Inflammatory macrophage (primary cell): ENCODE measurements at places on chromosomes 5 and 9.

DNA sequence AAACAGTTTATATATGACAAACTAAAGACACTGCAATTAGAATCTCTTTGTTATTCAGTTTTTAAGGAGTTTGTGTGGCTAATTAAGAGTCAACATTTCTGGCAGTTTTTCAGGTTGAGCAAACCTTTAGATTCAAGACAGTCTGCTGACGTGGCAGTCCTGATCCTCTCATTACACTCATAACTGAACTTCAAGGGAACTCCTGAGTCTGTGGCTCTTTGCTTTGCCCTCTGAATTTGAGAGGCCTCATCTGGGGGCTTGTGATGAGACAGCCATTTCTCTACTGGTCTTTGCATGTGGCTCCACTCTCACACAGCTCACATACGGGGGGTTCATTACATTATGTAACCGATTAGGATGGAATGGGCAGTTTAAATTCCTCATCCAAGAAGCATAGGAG is 182.9 kb upstream of the MEF2C start:
- DNase-seq = no peak

- DNase-seq = no peak
These were observed 194 bp upstream of the RXFP3 start for GRCh38 chr5:33936004-33936380.

DNA sequence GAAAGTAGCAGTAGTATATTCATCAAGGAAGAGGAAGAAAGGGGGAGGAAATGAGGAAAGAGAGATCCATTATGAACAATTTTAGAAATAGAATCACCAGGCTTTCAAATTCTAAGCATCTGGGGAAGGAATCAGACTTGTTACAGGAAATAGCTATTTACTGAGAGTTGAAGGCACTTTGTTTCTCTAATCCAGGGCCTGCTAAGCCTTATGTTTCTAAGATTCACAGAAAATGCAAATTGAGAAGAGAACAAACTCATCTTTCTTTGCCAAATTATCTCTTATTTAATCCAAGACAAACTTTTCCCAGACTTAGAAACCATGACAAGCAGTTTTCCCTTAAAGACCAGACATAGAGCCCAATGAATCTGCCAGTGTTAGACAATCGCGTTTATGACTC is 528.0 kb upstream of the NMUR2 start:
- DNase-seq = no peak

DNA sequence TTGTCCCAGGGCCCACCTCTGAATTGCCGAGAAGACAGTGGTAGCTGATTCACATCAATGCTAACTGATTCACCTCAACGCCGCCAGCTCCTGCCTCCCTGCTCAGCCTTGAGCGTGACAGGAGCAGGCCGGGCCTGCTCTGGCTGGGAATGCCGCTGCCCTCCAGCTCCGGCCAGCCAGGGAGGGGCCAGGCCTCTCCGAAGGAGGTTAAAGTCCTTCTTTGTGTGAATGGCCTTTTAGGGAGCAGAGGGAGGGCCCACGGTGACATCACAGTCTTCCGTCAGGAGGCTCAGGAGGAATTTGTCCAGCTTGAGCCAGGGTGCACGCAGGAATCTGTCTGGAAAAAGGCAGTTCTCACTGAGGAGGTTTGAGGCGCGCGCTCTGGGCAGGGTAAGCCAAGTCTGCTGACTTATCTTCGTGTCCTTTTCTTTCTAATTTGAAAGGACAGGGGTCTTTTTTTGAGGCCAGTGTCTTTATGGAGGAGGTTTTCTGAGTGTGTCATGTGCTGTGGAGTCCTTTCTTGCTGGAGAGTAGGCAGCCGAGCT is 82.7 kb downstream of the C9orf152 start:
- DNase-seq = no peak

- DNase-seq = no peak
These were observed 15.5 kb downstream of the ACER2 start for GRCh38 chr9:19424176-19424779.

DNA sequence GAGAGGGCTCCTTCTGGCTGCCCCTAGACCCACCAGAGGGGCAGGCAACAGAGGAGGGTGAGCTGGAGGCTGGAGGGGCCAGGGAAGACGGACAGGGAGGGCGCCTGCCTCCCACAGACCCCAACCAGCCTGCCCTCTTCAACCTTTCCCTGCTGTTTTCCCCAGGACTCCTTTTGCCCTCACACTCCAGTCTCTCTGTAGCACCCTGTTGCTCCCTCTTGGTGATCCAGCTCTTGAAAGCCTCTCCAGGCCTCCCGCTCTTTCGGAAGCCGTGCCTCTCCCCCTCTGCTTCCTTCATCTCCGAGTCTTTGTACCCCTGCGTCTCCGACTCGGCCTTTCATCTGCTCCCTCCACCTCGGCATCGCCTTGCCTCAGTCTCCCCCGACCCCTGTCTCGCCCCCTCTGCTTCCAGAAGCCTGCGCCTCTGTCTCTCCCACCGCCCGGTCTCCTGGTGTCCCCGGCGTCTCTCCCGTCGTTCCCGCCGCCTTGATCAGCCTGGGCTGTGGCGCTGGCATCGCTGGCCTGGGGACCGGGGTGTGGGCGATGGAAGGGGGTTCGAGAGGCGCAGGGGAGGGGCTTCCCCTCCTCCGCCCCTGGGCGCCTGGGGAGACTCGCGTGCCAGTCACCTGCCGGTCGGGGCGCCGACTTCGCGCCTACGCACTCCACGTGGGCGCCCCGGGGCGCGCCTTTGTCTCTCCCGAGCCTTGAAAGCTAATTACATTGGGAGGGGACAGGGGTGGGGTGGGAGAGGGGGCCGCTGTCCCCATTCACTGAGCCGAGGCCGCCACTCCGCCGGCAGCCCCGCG is 5.3 kb upstream of the PRDM12 start:
- DNase-seq = no peak

DNA sequence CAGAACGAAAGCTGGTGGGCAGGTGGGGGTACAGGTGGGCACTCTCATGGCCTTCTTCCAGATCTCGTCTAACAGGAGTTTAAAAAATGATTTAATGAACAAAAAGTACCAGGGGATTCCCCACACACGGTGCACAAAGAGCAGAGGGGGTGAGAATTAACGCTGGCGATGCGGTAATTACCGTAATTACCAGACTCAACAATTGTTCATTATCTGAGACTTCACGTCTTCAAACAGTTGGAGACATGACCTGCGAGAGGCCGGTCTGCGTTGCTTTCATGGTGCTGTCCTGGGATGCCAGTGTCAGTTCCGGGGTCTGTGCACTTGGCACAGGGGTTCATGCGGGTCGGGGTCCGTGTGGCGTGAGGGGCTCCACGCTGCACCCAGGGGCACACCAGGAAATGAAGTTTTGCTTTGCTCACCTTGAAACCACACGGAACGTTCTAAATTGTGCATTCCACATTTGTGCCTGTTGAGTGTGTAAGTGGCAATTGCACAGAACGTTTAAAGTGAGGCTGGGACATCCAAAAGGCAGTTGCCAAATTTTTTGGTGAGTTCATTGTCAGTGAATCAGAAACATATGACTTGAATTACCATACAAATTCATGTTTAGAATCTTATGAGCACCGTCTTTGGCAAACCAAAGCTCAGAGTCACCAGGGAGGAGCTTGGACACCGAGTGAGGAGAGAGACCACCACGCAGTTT is 256.4 kb upstream of the IRX1 start:
- no peak for DNase-seq

- DNase-seq = no peak
These were observed 1.4 kb downstream of the IRF1 start for GRCh38 chr5:132489051-132489770.

DNA sequence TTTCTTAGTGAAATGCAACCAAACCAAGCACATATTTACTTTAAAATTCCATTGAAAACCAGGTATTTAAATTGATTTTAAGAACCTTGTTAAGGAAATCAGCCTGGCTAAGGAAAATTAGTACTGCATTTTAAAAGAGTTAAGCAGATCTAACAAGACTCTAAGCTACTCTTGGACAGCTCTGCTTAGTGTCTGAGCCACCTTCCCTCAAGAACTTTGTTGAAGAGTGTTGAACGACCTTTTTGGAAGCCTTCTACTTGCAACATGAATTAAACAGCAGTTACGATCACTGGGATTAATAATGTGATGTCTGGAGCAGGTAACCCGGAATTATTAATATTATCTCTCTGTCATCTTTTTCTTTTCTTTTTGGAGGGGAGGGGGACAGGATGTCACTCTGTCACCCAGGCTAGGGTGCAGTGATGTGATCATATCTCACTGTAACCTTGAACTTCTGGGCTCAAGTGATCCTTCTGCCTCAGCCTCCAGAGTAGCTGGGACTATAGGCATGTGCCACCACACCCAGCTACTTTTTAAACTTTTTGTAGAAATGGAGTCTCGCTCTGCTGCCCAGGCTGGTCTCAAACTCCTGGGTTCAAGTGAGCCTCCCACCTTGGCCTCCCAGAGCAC is 74.7 kb downstream of the ANKRD55 start:
- no peak for DNase-seq

DNA sequence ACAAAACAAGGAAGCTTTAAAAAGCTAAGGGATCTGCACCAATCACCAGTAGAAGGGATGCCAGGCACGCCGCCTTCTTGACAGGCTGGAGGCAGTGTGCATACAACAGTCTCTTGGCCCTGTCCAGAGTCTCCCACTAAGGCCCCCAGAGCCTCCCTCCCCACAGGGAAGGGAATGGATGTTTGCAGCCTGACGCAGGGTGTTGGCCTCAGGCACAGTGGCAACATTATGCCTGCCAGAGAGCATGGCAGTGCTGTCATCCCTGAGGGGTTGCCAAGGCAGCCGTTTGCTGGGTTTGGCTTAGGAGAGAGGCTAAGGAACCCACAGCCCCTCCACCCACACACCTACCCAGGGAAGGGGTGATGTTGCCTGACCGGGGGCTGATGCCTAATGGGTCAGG is 4.8 kb downstream of the HBEGF start:
- DNase-seq = no peak

DNA sequence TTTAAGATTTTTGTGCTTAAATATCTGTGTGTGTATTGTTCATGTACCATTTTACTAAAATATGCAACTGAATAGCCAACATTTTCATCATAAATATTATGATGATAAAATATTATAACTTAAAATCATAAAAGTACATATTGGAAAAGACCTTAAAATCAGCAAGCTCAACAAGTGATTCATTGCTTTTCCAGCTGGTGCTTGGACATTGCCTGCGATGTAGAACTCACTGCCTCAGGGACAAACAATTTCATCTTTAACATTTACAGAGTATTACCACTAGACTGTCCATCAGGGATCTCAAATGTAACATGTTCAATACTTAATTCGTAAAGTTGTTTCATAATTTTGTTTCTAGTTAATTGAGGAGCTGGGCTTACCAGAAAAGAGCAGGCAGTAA is 17.5 kb upstream of the SMARCA2 start:
- no peak for DNase-seq

GRCh38 chr5:173208296-173208695 is 26.7 kb downstream of the NKX2-5 start:
- DNase-seq = no peak

- no peak for DNase-seq
These were observed 44.1 kb upstream of the OLFM1 start for GRCh38 chr9:135043345-135043744.

GRCh38 chr5:165187815-165188214 is 1682.4 kb downstream of the MAT2B start:
- peak; percentile 12 for DNase-seq

- DNase-seq = peak; percentile 86
These were observed at the start of gene AQP3 for GRCh38 chr9:33446946-33447798. TSS of gene AQP3 (minus strand) at chr9:33447593. CDS start at chr9:33447530, 63 bp downstream.

DNA sequence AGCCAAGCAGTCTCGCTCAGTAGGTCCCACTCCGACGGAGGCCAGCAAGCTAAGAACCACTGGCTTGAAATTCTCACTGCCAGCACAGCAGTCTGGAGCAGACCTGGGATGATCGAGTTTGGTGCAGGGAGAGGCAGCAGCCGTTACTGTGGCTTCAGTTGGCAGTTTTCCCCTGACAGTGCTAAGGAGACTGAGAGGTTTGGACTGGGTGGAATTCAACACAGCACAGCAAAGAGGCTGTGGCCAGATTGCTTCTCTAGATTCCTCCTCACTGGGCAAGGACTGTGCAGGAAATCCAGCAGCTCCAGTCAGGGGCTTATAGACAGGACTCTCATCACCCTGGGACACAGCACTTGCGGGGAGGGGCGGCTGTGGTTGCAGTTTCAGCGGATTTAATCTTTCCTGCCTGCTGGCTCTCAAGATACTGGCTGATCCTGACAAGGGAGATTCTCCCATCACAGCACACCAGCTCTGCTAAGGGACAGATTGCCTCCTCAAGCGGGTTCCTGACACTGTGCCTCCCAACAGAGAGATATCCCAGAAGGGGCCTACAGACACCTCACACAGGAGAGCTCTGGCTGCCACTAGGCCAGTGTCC is 122.1 kb downstream of the YIPF5 start:
- no peak for DNase-seq
